ENCODE measurements at places on chromosomes 6 and 20.

GRCh38 chr20:3998998-3999397, 16.4 kb downstream of the RNF24 start:
- DNase-seq, result no peak

- DNase-seq, result no peak
Measured at GRCh38 chr20:37518606-37519507, 2.2 kb upstream of the NNAT start.

DNA sequence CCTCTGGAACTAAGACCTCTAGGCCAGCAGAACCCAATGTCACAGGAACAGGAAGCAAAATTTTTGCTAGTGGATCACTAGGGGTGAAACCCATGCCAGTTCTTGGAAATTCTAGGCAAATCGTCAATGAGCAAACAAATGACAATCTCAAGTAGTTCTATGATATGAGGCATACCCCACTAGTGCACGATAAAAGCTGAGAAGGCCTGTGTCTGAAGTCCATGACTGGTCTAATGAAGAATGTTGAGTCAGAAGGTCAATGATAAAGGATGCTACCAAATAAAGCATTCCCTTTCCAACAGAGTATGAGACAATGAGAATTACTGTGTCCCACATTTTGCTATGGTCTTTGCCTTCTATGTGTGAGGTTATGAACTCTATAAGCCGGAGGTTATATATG, 149.4 kb upstream of the NOX3 start:
- DNase-seq, result no peak

- DNase-seq, result no peak
Measured at GRCh38 chr6:4965562-4966389, 38.1 kb downstream of the RPP40 start.

GRCh38 chr6:43627008-43627825, 1.8 kb downstream of the GTPBP2 start:
- DNase-seq, result no peak
